ENCODE measurements at places on chromosomes 5 and 9.

GRCh38 chr5:73300337-73301207 is 127.6 kb downstream of the TMEM174 start:
- DNase-seq: no peak

DNA sequence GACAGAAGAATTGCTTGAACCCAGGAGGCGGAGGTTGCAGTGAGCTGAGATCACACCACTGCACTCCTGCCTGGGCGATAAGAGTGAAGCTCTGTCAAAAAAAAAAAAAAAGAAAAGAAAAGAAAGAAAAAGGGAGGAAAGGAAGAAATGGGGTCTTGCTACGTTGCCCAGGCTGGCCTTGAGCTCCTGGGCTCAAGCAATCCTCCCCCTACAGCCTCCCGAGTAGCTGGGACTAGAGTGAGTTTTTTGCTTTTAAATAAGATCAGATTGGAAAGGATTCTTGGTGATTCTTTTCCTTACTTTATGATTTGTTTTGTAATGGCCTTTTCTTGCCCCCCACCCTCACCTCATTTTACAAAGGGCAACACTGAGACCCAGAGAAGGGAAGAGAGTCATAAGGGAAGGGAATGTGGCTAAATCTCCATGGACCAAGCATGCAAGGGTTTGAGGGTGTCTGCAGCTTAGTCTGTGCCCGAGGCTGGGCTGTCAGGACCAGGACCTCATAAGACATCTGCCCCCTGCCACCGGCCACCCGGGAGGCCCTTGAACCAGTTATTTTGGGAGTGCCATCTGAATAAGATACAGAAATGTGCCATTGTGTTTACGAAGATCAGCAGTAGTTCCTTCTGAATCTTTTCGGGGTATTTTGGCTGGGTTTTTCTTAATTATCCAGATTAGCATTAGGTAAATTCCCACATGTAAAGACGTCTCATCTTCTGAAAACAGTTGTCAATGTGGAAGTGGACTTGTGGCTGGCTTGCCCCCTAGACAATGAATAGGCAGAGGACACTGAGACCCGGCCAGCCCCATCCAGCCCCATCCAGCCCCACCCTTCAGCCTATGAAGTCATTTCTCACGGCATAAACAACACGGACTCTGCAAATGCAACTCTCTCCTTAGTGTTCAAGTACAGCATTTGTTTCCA is 44.5 kb upstream of the GRHPR start:
- no peak for DNase-seq

DNA sequence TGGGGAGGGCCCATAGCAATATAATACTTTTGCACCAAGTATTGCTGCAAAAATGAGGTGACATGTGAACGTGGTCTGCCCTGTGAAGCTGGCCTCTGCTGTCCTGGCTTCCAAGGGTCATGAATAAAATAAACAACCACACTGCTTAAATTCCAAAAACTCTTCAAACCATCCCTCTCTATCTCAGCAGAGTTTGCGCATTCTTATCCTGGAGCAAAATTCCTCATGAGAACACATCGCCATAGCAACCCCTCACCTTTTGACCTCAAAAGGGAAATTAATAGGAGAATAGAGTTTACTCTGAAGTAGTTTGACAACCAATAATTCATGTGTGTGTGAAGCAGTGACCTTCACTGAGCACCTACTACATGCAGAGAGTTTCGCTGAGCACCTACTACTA is 342.9 kb downstream of the SPOCK1 start:
- DNase-seq: no peak

DNA sequence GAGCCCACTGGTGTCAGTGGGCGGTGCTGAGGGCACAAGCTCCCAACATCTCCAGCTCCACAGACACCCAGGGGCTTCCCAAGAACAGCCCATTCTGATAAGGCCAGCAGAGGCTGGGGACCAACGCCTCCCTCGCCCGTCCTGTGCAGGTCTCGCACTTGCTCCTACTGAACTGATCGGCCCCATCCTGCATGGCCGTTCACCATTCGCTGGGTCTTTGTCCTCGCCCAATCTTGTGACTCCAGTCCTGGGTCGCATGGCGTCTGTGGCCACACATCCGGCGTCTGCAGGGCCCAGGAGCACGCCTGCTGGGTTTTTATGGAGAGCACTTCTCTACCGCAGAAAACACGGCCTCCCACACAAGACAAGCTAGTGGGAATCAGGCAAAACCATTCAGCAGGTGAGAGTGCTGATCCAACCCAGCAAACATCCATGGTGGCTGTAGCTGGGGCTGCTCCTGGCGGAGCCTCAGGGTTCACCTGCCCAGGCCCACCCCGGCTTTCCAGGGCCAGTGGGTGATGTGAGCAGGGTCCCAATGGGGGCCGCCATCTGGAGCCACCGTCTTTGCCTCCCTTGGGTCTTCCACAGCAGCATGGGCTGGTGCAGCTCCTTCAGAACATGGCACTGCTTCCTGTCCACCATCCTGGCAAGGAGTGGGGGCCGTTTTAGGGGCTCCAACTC is 7.4 kb downstream of the LRRC14B start:
- DNase-seq: no peak

GRCh38 chr5:168443950-168444700 is 42.1 kb upstream of the RARS1 start:
- DNase-seq: no peak

- no peak for DNase-seq
Observed at GRCh38 chr5:54904425-54904824, 81.0 kb downstream of the ESM1 start.

GRCh38 chr9:112080831-112081542 is 94.1 kb downstream of the SUSD1 start:
- no peak for DNase-seq

Measured in stimulated activated CD8-positive, alpha-beta memory T cell treated with anti-CD3 and anti-CD28 coated beads, Interleukin-12 subunit alpha, Interleukin-12 subunit beta, amount 100 ng/mL, for 4 hours (primary cell).